SK-N-DZ (cell line): ENCODE measurements at places on chromosomes 3 and 15.

DNA sequence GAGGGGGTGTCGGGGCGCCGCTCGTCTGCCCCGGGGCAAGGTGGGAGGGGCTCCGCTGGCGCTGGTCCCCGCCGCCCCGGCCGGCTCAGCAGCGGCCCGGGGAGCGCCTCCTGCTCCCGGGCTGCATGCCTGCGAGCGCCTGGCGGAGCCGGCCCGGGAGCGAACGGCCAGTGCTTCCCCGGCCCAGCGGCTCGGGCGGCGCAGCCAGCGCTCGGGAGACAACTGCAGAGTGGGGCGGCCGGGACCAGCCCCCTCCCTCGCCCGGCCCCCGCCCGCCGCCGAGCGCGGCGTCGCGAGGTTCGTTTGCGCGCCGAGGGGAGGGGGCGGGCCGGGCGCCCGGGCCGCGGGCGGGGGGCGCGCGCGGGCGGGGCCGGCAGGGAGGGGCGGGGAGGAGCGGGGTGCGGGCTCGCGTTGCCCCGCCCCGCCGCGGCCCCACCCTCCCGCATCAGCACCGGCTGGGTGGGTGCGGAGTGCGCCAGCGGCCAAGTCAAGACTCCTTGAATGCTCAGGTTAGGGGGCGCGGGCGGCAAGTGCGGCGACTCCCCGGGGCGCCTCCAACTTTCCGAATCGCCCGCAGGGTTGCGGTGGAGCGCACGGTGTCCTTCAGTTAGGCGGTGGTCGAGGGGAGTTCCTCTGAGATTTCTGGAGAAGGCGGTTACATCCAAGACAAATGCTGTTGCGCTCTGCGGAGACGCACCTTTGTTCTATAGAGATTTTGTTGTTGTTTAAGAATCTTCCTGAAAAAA, at the start of gene RGMA:
Gene RGMA, minus strand, starts transcription at position 231 of the 746 bp plus-strand sequence. CDS start 279 bp downstream, outside the sequence.
- DNase-seq, result no peak

GRCh38 chr15:94834494-94834893, 603.1 kb downstream of the MCTP2 start:
- no peak for DNase-seq

GRCh38 chr15:85581495-85581894, 201.1 kb downstream of the AKAP13 start:
- no peak for DNase-seq

GRCh38 chr15:31197497-31198414, 96.2 kb upstream of the TRPM1 start:
- no peak for DNase-seq

GRCh38 chr3:189589179-189589569, 42.0 kb upstream of the TP63 start:
- no peak for DNase-seq

- DNase-seq, result no peak
These were observed 28.7 kb downstream of the CMTM7 start for GRCh38 chr3:32420126-32421038.

DNA sequence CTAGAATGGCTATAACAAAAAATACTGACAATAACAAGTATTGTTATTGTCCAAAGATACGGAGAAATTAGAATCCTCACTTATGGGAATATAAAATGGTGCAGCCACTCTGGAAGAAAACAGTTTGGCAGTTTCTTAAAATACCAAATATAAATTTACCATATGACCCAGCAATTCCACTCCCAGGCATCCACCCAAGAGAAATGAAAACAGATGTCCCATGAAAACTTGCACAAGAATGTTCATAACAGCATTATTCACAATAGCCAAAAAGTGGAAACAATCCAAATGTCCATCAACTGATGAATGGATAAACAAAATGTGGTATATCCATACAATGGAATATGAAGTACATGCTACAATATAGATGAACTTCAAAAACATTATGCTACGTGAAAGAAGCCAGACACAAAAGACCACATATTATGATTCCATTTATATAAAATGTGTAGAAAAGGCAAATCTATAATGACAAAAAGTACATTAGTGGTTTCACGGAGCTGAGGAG, 9.4 kb downstream of the AAGAB start:
- DNase-seq, result no peak

- peak; percentile 59 for DNase-seq
These were observed 7.3 kb upstream of the ZBTB38 start for GRCh38 chr3:141360888-141361598.

DNA sequence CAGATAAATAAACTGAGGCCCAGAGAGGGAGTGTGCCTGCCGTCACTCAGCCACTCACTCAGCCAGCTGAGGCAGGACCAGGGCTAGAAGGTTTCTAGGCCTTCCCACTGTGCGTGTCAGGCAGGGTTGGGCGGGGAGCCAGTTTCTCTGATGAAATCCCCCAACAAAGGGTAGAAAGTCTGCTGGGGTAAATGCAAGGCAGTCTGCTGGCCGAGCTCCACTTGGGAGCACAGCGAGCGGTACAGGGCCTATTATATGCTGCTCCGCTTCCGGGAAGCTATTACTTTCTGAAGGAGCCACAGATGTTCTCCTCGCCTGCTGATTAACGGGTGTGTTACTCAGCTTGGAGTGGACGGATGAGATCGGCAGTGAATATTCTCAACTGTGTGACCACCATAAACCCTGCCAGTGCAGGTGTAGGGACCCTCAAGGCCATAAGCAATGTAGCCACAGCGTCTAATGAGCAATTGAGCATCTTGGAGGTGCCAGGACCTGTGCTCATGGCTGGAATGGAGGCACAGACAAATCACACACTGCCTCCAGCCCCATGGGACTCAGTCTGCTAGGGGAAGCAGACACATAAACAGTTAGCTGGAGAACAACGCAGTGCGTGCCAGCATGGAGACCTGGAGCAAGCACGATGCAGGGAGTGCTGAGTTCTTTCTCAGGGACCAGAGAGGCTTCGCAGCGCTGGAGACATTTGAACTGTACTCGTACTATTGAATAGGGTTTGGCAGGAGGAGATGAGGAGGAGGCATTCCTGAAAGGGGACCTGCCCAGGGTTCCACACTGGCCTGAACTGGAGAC, 42.1 kb downstream of the CORO2B start:
- no peak for DNase-seq

DNA sequence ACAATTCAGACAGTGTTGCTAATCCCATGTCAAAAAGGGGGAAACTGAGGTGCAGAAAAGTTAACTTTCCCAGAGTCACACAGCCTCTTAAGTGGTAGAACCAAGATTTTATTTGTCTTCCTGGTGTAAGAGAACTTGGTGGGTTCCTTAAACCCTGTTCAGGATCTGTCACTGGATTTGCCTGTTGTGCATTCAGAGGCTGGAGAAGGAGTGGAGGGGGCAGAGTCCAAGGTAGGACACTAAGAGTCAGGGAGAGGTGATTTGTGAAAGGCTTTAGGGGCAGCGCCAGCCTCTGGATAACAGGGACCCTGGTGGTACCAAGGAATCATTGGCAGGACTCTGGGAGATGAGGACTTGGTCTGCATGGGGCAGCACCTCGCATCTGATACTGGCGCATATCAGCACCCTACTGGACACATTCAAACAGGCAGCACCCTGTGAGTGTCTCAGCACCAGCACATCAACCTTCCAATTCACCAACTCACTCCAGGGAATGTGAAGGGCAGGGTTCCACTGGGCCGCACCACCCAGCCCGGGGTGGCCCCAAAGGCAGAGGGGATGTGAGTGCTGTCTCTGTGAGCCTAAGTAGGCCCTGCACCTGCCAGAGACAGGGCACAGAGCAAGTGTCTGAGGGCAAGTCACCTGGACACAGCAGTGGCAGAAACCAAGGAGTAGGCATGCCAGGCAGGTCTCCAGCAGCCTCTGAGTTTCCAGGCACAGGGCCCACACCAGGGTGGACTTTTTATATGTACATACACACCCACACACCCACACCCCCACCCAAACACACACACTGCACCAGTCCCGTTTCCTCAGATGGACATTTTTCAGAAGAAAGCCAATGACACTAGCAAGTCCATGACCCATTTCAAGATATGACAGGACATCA, 71.6 kb downstream of the LIPC start:
- DNase-seq, result no peak

DNA sequence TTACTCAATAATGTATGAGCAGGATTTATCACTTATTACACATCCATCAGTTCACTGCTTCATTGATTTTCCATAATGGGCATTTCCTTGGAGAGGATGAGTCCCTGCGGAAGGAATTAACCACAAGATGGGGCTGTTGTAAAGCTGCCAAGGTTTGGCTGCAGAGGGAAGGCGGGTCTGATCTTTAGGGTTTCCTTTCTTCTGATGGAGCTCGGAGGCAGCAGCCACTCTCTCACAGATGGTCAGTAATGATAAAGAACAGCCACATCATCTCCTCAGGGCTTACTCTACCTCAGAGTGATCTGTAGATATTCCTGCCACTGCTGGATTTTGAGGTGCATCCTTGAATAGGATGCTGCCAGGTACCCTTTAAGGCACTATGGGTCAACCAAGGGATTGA, 115.2 kb downstream of the USP13 start:
- DNase-seq, result peak; percentile 92

GRCh38 chr15:98217356-98217755, 256.9 kb downstream of the ARRDC4 start:
- DNase-seq, result no peak

DNA sequence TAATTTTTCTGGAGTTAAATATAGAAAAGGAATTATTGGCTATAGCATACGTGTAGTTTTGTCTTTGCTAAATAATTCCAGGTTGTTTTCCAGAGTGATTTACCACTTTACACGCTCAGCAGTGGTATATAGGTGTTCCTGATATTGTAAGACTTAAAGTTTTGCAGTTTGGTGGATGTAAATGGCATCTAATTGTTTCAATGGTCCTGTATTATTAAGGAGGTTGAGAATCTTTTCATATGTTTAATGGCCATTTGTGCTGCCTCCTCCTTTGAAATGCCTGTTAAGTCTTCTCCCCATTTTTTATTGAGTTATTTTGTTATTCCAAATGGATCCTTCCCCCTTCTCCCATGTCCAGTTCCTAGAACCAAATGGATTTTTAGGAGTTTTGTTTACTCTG, 26.4 kb upstream of the P4HTM start:
- no peak for DNase-seq

- no peak for DNase-seq
These were observed 114.1 kb downstream of the DCLK3 start for GRCh38 chr3:36650271-36650671.
